ENCODE measurements at places on chromosomes 13 and 19.

- no peak for DNase-seq
Measured at GRCh38 chr19:33718651-33719254, 77.9 kb upstream of the KCTD15 start.

DNA sequence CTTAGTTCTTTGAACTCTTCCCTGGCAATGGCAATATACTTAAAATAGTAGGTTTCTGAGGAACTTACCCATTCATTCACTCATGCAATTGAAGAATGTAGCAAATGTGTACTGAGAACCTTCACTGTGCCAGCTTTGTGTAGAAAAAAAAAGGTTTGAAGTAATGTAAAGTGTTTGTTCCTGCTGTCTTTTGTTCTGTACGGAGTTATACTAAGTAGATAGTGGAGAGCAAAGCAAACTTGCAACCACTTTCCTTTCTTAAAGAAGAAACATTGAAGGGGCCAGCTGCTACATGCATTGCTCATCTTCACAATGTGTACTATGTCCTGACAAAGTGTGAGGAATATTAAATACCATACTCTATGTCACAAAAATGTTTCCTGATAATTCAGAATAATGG is 68.9 kb upstream of the FREM2 start:
- no peak for DNase-seq

DNA sequence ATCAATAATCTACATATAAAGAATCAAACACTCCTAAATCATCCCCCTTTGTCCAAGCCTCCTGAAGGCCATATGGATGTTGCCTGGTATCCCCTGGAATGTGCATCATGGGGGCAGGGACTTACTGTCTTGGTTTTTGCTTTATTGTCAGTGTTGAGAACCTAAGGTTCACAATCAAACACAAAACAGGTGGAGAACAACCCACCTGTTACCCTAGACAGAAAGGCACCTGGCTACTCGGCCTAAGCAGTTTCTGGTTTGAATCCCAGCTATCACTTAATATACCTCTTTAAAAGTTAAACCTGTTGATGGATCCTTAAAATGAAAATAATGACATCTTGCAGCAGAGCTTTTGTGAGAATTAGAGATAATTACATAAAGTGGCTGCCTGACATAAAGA is 68.9 kb downstream of the DCLK1 start:
- DNase-seq = no peak

- no peak for DNase-seq
Measured at GRCh38 chr13:41220401-41220800, 26.0 kb upstream of the KBTBD7 start.

- no peak for DNase-seq
Measured at GRCh38 chr19:2823646-2824045, 4.0 kb downstream of the ZNF554 start.

Measured in NCI-H187 (cell line).